ENCODE measurements at places on chromosomes 7 and 10. TPM values are rescaled to one million over a fixed set of nuclear protein-coding genes. Genes with fewer than 3 reads are reported as not detected.

The LIPF gene
- not detected for polyA plus RNA-seq

The CTAGE8 gene
- 0.21 TPM for polyA plus RNA-seq

GRCh38 chr7:122067077-122067476, 77.0 kb downstream of the AASS start:
- DNase-seq = no peak

DNA sequence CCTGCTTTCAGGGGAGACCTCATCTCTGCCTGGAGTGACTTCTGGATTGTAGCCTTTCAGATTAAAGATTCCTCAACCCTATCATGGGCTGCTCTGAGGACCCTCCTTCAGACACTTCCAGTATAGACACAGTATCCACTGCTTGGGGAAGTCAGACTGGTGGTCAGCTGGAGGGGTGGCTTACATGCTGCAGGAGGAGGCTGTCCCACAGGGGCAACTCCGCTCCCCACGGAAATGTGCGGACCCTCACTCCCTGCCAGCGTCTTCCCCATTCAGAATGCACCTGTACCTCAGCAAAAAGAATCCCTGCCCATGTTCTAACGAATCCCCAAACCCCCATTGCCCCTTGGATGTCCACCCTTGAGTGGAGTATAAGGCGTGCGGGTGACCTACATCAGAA, 95.5 kb downstream of the DOCK4 start:
- DNase-seq = no peak

DNA sequence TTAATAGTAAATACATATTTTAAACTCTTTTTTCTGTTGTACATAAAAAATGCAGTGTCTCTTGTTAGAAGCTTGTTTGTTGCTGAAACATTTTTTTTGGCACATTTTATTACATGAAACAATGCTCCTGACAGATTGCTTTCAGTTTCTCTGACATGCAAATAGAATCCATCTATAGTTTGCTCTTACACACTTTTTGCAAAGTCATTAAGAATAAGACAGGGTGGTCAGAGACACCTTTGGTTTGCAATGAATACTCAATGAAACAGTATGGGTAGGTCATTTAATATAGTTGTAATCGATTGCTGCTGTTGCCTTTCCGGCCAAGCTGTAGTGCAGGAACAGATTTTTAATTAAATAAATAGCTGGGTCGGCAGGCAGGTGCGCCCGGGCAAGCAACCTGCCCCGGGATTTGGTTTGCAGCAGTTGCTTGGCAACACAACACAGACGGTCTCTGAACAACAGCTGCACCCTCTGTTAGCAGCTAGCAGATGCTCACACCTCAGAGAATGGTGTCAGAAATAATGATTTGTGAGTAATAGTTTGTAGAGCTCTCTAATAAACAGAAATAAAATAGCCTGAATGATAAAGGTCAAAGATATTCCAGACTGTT, 115.7 kb upstream of the CACNA2D1 start:
- DNase-seq = no peak

DNA sequence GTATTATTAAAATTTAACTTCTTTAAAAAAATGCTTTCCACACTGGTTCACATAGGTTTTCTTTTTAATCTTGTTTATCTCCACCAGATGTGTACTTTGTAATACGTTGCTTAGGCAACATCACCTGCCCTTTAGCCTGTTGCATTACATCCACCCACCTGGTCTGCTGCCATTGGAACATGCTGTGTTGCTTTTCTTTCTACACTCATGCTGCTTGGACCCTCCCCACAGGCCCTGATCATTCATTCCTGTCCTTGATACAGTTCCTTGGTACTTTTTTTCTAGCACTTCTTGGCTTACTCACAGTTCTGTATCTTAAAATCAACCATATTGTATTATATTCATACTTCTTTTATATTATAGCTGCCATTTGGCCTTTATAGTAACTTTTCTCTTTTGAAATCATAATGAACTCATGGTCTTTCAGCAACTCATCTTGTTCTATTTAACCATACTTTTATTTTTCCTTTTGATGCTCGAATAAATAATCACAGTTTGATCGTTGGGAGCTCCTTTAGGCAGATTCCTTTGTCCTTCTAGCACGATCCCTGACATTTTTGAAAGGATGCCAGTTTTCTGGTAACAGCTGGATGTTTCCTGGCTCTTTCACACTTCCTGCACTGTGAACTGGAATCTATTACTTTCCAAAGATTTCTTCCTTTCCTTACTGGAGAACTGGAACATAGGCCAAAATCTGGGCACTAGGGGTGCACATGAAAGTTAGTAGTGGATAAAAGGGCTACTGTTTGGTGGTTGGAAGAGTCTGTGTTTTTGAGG, 125.1 kb downstream of the CDK14 start:
- DNase-seq = peak; percentile 89

GRCh38 chr7:141436575-141437075, 114.6 kb upstream of the AGK start:
- no peak for DNase-seq

DNA sequence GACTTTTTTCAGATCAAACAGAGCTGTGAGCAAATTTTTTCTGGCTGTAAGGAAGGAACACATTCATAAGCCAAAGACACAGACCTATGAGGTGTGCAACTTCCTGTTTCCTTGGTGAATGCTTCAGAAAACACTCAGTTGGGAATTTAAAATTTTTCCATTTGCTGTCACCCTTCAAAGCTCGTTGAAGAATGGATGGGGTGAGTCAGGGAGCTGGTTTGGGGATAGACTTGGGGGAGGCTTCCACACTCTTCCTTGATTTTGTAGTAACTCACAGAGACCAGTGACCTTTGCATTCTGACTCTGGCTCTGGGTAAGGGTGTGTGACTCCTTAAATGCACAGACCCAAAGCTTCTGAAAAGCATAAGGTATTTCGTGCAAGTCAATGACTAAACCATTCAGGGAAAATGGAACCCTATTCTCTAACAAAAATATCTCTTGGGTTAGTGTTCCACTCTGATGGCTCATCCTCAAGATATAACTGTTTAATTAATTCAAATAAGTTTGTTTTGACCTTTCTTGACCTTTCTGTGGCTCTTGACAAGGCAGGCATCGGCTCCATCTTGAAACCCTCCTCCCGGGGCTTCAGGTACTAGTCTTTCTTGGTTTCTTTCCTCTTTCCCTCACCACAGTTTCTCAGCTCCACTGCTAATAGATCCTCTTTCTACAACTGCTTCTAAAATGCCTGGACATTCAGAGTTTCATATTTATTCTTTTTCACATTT, 227.8 kb upstream of the INHBA start:
- DNase-seq = peak; percentile 45

DNA sequence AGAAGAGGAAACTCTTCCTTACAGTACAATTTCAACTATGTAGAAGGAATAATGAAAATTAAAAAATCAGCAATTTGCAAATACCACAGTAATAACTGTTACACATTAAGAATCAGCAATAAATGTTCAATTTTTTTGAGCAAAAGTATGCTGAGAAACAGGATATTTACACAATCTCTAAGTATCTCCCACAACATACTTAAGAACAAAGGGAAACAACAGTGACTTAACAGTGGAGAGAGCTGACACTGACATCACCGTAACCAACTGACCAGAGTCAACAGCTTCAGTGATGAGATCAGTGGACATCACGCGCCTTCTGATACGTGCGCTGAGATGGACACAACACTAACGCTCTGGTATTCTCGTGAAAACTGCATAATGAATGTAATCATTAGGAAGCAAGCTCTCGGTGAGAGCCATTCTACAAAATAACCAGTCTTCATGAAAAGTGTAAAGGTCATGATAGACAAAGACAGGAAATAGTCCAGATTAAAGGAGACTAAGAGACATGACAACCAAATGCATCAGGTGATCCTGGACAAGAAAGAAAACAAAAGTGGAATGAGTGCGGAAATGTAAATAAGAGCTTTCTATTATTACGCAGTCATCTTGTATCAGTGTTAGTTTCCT, 82.6 kb downstream of the PIP4K2A start:
- DNase-seq = peak; percentile 73

- DNase-seq = peak; percentile 46
These were observed 87.1 kb downstream of the HECW1 start for GRCh38 chr7:43199371-43200160.

DNA sequence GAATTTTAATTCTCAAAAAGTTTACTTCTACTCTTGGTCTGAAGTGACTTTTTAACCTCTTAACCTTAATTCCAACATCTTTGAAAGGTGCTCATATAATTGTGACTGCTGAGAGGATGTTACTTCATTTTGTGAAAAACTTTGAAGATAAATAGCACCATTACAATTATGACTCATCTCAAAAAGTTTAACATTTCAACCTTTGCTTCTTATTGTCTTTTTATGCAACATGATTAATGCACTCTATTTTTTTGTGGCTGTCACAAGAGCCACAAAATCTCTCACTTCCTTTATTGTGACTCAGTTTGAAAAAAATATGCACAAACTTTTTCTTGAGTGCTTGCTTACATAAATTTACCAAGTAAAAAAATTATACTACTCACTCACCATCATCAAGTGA, 383.1 kb downstream of the LRRTM3 start:
- no peak for DNase-seq

- peak; percentile 57 for DNase-seq
These were observed 3.2 kb upstream of the CLDN4 start for GRCh38 chr7:73827567-73828106.

DNA sequence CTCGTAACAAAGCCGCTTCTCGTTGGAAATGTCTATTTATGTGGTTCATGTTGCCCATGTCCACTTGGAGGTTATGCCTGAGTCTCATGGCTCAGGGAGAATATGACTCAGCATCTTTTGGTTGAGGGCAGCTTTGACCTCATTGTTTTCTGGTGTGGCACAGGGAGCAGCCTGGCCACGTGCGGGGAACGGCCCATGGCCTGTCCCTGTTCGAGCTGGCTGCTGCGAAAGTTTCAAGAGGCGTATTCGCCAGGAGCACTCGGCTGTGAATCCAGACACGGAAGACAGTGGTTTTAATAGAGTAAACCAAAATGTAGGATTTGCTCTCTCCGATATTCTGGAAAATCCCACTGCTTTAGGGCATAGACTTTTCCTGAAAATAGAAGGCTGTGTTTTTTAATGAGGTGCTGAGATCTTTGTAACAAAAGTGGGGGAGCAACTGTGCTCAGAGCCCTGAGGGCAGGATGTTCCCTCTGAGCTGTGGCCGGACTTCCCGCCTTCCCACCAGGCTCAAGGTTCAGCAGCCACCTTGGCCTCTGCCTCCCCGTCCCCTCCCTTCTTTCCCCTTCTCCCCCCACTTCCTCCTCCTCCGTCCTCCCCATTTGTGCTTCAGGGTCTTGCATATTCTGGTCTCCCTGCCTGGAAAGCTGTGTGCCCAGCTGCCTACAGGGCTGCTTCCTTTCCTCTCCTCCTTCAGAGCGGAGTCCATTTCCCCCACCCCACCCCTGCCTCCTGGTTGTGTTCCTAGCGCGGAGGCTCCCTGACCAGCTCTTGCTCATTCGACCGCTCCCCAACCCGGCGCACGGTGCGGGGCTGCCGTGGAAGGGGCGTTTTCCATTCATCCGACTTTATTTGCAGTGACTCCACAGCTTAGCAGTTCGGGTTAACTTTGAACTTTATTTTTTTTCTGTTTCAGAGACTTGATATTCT, 642.0 kb downstream of the SDK1 start:
- no peak for DNase-seq

- DNase-seq = no peak
These were observed 87.0 kb downstream of the NEUROD6 start for GRCh38 chr7:31253532-31253931.

DNA sequence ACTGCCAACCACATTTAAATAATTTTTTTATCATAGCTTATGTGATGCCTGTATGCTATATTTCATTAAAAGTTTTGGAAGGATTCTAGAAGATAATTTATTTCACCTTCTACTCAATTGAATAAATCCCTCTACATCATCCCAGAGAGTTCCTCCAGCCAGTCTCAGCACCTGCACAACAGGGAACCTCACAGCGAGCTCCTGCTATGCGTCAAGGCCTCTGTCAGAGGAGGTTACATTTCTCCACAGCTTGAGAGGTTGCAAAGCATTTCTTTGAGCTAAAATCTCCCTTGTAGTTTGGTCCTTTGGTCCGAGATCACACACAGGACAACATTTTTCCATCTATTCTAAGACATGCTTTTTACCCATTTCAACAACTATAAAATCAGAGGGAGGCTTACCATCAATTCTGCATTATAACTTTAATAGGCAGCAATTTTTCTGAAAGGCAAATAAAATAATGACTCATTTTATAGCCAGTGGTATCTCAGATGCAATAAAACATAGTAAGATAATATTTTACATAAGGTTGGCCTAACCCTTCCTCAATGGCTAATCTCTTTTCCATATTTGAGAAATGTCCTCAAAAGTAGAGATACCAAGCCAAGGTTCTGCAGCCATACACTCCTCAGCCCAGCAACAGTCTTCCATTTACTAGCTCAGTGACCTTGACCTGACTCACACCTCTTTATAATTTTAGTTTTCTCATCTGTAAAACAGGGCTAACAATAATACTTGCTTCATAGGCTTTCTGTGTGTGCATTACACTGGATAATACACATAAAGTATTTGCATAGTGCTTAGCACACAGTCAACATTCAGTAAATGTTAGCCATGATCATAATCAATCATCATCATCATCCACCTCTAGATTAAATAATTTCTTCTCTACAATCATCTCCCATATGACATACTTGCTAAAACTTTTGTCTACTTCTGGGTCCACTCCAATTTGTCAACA, 68.8 kb downstream of the DOCK4 start:
- DNase-seq = peak; percentile 37

GRCh38 chr10:133455611-133456031, 1.9 kb downstream of the SCART1 start:
- DNase-seq = no peak

DNA sequence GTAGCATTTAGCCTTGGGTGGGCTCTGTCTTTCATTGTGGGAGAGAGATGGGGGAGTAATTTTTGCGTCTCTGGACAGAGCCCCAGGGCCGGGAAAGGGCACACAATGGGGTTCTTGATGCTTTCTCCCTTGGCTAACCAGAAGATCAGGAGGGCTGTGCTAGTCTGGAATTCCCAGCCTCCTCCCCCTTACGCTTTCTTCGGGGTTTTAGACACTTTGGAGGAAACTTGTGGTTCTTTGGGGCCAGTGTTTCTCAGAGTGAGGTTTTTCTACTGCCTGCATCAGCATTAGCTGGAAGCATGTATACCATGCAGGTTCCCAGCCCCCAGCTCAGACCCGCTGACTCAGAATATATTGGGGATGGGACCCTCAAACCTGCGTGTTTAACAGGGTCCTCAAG, 7.0 kb downstream of the NEURL1 start:
- no peak for DNase-seq

Data from cardiac muscle cell (in vitro differentiated cells and primary cell).